Fibroblast of skin of back (primary cell): ENCODE measurements at places on chromosomes 12 and 14.

GRCh38 chr12:111297703-111298426, 71.0 kb downstream of the PHETA1 start:
- DNase-seq = no peak

- DNase-seq = no peak
These were observed 232.9 kb downstream of the SPTSSA start for GRCh38 chr14:34229140-34229539.

DNA sequence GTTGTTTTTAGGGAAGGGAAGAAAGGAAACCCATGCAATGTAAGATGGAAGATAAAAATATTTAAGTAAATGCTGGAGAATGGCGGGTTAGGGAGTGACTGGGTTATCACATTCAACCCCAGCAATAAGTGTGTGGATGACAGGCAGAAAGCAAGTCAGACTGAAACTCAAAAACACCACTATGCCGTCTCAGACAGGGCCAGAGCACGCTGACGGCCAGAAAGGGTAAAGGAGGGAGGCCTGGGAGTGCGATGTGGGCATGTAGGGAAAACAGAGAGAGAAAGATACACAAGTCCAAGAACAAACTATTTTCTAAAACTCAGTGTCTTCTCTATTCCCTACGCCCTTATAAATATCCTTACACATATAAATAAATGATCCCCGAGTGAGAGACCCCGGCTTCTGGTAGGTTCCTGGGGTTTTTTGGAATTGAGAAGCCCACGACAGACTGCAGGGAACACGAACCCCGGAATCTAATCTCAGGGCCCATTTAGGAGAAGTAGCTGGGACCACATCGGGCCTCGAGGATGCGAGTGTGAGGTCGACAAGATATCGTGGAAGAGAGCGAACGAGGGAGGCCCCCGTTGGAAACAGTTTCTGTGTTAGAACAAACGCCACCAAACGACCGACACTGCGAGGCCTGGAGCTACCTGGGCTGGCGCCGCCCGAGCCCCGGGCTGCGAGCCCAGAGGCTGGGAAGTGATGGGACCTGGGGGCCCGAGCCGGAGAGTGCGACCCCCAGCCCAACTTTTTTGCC, 735 bp upstream of the OTX2 start:
- no peak for DNase-seq

- peak; percentile 68 for DNase-seq
These were observed 78.3 kb downstream of the GSC start for GRCh38 chr14:94691660-94692034.

GRCh38 chr12:92378682-92379479, 233.2 kb upstream of the BTG1 start:
- no peak for DNase-seq

GRCh38 chr12:75457191-75457590, 23.4 kb upstream of the GLIPR1 start:
- DNase-seq = no peak

DNA sequence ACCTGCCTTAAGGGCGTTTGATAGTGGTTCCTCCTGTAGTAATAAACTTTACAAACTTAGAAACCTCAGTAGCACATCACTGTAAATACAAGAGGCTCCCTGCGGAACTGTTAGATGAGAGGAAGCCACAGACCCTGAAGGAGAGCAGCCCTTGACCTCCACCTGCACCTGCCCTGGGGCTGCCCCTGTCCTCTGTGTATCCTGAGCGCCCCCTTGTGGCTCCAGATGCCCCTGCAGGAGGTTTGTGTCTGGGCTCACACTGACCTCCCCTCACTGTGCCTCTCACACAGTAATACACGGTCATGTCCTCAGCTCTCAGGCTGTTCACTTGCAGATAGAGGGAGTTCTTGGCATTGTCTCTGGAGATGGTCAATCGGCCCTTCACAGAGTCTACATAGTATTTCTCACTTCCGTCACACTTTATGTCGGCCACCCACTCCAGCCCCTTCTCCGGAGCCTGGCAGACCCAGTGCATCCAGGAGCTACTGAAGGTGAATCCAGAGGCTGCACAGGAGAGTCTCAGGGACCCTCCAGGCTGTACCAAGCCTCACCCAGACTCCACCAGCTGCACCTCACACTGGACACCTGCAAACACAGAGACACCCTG, 1059.8 kb downstream of the TMEM121 start:
- no peak for DNase-seq

DNA sequence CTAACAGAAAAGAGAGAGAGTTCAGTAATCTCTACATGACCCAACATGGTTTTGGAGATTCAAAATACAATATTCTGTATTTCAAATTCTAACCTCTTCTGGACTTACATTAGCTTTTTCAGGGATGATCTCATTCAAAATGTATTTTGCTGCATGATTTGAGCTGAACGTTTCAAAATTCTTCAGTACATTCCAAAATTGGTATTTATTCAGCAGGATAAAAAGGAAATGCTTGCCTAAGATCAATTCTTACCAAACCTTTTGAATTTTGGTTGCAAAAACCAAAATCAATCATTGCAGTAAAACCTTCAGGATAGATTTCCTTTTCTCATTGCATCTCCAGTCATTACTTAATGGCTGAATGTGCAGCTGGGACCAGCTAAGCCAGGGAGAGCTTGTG, 1761.3 kb upstream of the SEL1L start:
- peak; percentile 66 for DNase-seq

GRCh38 chr14:105495101-105495989, 4.3 kb downstream of the TEDC1 start:
- DNase-seq = no peak

DNA sequence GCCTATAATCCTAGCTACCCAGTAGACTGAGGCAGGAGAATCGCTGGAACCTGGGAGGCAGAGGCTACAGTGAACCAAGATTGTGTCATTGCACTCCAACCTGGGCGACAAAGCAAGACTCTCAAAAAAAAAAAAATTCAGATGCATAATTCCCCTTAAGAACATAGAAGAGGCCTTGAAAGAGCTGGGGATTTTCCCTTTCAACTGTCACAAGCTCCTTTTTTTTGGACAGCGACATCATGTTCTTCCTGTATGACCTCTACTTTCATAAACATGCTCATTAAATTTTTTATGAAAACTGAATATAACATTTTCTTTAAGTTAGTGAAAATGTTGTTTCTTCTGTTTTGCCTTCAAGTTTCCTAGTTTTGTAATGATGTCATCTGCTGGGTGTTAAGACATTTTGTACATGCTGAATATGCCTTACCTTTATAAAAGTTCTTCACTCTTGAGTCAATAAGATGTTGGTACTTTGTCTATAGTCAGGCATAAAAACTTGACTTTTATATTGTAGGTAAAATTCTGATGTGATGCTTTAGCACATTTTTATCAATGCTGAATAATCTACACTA, 76.0 kb downstream of the PTHLH start:
- DNase-seq = no peak

DNA sequence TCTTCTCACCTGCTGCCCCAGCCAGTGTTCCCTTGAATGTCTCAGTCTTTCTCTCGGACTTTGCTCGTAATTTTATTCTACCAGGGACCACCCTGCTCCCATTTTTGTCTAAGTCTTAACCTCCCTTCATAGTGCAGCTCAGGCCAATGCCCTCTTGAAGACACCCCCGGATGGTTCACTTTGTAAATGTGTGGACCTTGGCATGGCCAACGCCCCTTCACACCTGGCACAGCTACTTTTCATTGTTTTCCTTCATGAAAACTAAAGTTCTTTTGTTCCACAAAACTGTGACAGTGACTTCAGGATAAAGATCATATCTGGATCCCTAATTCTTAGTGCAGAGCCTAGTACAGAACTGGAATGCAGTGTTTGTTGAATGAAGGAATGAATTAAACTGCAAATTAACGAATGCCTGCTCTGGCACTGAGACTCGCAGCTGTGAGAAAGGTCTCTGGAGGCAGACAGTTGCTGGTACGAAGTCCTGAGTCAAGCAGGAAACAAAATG, 3.5 kb upstream of the RNASE4 start:
- DNase-seq = no peak

- no peak for DNase-seq
These were observed 76.3 kb downstream of the ESR2 start for GRCh38 chr14:64217834-64218233.

DNA sequence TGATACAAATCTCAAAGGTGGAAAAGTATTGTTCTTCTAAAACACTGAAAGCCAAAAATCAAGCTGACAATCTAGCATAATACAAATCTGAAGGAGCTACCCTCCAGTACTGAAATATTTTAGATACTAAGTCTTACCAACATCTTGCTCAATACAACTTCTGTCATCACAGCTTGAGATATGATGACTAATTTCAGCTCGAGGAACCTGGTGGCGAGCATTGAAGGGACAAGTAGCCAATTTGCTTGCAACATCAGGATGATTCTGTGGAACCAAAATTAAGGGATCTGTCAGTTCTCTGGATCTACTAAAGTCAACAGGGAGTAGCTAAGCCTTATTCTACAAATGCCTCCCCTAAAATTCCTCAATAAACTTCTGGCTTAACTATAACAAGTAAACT, 10.4 kb downstream of the GTSF1 start:
- DNase-seq = peak; percentile 57

DNA sequence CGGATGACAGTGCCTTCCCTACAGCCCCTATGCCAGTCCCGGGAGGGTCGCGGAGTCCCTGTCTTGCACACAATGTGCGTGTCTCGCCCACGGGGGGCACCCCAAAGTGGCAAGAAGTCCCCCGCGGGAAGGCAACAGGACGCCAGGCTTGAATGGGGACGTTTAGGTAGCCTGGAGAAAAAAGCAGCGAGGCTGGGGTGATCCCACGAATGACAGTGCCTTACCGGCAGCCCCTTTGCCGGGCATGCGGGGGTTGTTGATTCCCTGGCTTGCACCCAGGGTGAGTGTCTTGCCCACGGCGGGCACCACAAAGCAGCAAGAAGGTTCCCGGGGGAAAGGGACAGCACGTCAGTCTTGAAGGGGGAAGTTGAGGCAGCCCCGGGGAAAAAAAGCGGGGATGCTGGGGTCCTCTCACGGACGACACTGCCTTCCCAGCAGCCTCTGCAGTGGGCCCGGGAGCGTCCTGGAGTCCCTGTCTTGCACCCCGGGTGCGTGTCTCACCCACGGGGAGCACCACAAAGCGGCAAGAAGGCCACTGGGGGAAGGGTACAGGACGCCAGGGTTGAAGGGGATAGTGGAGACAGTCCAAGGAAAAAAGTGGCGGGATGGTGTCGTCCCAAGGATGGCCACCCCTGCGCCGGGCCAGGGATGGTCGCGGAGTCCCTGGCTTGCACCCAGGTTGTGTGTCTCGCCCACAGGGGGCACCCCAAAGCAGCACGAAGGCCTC, 156.8 kb upstream of the ALG10B start:
- DNase-seq = no peak

- no peak for DNase-seq
These were observed 11.5 kb downstream of the SLC8A3 start for GRCh38 chr14:70177081-70177800.

GRCh38 chr12:119327471-119327870, 7.1 kb upstream of the CCDC60 start:
- no peak for DNase-seq

GRCh38 chr12:76586764-76587395, 27.3 kb upstream of the OSBPL8 start:
- DNase-seq = peak; percentile 52

GRCh38 chr12:111757361-111758119, 9.2 kb upstream of the ALDH2 start:
- peak; percentile 13 for DNase-seq

GRCh38 chr14:65357113-65357512, 55.4 kb upstream of the FUT8 start:
- no peak for DNase-seq

- DNase-seq = no peak
These were observed 2.6 kb downstream of the MLEC start for GRCh38 chr12:120689397-120690082.

DNA sequence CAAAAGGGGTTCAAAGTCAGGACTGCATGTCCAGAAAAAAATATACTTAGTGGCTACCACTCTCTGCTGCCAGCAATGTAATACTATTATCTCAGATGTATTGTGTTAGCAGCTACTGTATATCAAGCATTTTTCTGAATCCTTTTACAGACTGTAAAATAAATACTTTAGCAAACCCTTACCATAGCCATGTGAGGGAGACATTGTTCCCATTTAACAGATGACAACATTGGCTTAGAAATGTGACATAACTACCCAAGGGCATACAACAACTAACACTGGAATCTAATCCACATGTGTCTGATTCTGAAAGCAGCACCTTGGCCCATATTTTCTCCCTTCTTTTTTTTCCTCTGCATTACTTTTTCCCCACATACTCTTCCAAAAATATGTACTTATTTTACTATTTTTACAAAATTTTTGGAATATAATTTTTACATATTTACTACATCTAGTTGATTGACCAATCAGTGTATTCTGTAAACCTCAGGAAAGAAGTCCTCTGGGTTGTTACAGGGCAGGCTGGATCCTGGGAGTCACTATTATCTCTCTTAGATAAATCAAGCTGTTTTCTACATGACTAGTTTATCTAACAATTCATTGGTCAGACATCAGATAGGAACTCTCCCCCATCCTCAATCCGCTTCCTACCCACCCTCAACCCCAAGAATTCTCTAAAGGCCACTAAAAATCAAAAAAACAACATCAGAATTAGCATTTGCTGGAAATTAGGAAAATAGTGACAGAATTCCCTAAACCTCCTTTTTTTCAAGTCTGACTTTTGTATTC, 154.1 kb downstream of the BTG1 start:
- DNase-seq = peak; percentile 54

GRCh38 chr14:97196336-97196735, 399.2 kb downstream of the VRK1 start:
- no peak for DNase-seq

DNA sequence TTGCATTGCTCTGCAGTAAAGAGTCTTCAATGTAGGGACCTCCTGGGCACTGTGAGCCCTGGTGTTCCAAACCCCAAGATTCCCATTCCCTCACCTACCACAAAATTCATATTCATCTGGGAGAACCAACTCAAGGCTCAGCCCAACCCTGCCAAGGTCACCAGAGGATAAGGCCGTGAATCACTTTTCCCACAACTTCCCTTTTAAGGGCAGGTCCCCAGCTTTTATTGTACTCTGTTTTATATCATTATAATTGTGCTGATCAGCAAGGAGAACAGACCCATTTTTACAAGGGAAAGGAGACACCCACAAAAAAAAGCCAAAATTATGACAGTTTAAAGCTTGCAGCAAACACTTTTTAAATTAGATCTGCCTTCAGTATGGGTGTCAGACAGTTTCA, 363.0 kb upstream of the FKBP4 start:
- DNase-seq = peak; percentile 32

DNA sequence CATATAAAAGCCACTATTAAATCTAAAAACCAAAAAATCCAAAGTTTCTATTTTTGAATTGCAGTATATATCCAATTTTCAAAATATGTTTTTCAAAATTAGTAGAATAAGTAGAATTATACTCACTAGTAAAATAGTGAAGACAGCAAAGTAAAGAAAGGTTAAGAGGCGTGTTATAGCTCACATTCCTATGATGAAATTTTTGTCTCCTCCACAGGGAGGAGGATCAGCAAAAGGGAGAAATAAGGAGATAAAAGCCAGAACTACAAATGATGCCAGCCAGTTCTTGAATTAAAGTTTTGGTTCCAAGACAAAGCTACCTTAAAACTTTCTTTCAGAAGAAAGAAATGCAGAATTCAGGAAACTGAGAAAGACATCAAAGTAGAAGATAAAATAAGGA, 50.0 kb downstream of the C2CD5 start:
- DNase-seq = no peak
